Activated CD8-positive, alpha-beta memory T cell treated with anti-CD3 and anti-CD28 coated beads for 1 hour (primary cell): ENCODE measurements at places on chromosomes 2 and 18.

DNA sequence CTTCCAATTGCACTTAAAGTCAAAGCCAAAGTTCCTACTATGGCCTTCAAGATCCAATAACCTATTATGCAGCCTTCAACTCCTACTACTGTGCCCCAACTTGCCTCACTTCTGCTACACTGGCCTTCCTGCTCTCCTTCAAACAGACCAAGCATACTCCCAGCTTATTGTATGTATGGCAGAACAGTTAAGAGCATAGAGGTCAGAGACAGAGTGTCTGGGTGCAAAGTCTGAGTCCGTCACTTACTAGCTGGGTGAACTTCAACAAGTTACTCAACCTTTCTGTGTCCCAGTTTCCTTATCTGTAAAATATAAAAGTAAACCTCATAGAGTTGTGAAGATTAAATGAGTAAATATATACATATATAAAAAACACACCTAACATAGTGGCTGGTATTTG, 37.2 kb downstream of the YES1 start:
- DNase-seq, result no peak

DNA sequence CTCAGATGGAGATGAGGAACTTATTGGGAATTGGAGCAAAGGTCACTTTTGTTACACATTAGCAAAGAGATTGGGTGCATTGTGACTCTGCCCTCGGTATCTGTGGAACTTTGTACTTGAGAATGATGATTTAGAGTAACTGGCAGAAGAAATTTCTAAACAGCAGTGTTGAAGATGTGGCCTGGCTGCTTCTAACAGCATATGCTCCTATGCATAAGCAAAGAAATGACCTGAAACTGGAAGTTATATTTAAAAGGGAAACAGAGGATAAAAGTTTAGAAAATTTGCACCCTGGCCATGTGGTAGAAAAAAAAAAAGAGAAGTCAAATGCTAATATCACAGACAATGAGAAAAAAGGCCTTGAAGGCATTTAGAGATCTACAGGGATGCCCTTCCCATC, 256.8 kb upstream of the ZC3H15 start:
- no peak for DNase-seq

DNA sequence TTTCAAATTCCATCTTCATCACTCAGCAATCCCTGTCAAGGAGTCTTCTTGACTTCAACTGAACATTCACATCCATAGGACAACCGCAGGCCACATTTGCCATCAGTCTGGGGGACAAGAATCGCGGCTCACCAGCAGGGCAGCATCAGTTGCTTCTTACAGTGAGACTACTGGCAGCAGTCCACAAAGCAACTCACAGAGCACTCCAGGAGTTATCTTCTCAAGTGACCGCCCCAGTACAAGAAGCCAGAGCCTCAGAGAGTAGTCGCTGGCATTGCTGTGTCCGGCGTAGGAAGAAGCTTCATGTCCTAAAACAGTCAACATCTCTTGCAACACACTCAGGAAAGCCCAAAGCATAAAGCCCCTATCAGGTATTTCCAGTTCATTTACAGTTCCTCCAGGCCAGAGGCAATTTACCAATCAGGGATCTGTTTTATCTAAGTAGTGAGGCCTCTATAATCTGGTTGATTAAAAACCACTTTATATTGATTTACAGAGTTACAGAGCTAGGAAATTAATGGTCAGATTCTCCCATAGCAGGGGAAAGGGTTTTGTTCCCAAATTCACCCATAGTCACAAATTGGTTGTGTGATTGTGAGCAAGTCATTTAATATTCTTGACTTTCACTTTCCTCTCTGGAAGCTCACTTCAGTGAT, 177.3 kb downstream of the NBAS start:
- DNase-seq, result no peak

DNA sequence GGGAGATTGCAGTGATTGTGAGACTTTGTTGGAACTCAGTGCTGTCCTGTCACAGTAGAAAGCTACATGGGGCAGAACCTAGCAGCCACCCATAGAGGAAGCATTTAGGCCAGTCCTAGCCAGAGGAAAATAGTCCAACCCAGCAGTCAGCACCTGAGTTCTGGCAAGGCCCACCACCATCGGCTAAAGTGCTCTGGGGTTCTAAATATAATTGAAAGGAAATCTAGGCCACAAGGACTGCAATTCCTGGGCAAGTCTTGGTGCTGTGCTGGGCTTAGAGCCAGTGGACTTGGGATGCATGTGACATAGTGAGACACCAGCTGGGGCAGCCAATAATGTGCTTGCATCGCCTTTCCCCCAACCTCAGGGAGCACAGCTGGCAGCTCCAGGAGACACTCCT, 28.9 kb upstream of the ACTR2 start:
- no peak for DNase-seq

DNA sequence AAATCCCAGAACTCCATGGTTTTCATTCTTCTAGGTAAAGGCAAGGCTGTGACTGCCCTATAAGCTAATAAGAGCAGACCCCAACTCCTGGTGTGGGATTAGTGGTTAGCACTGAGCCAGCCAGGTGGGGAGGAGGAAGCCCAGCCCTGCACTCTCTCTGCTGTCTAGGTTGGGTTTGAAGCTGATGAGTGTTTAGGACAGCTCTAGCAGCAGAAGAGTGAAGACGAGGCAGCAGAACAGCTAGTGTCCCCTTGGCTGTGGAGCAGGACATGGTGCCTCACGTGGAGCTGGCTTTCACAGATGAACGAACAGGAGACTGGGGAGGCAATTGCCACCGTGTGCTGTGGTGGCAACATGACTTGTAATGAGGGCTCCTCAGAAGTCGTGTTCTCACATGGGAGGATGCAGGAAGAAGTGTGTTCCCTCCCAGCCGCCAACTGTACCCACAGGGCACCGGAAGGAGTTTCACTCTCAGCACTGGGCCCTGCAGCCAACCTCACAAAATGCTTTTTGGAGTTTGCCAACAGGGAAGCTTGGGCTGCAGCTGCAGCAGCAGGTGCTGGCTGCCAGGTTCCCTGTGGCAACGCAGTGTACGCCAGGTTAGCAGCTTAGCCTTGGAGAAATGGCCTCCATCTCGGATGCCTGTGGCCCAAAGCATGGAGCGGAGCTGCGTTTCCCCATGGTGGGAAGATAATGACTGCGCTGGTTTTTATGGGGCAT, 328.2 kb downstream of the SETBP1 start:
- no peak for DNase-seq

- no peak for DNase-seq
Measured at GRCh38 chr18:8952769-8953760, 149.4 kb upstream of the NDUFV2 start.

- no peak for DNase-seq
Measured at GRCh38 chr18:515156-515815, 14.8 kb upstream of the COLEC12 start.

DNA sequence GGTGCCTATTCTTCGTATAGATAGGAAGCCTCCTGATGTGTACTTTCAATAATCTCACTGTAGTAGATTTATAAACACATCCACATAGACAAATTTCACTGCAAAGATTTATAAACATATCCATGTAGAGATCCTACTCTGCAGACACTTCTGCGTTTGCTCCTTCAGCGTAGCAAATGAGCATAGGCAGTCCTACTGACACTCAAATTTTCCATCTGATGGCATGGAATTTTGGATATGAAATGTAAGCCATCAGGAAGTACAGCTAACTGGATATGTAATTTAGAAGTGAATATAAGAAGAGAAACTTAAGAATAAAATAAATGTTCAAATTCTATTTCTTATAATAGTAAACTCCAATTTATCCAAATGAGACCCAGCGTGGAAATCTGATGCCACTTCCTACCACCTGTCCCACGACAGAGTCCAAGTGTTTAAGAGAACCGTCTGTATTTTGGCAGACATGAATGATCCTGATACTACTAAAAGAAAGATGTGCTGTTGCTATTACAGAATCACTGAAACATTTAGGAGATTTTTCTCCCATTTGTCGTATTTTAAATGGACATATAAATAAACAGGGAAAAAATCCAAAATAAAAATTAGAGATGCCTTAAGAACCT, 86.0 kb downstream of the DTNA start:
- DNase-seq, result no peak

DNA sequence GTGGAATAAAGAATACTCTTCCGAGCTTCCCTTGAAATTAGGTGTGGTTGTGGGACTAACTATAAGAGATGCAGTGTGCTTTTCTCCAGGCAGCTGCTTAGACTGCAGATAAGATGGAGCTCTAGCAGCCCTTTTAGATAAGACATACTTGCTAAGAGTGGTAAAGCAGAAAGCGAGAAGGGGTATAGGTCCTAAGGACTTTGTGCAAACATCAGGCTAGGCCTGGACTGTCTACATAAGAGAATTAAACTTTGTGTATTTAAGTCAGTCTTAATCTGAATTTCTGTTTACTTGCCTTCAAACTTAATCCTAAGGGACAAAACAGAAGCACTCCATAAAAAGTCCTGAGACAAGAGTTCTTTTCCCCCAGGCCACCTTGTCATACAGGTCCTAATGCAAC, 218.9 kb downstream of the RAB3GAP1 start:
- DNase-seq, result no peak

DNA sequence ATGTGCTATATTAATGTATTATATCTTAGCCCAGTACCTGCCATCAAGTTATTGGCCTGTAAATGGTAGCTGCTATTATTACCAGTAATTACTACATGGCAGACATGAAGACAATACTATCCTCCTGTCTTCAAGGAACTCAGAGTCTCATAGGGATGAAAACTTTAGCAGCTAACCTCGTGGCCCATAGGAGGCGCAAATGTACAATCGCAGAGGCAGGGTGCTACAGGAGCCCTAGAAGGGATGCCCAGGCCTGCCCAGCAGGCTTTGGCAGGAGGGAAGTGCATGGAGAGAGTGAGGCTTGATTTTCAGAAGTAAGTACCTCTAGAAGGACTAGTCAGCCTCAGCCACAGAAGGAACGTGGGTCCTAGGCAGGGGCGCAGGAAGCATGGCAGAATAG, 44.7 kb upstream of the KIDINS220 start:
- DNase-seq, result no peak
